ENCODE measurements at places on chromosomes 7 and 10. TPM values are rescaled to one million over a fixed set of nuclear protein-coding genes. Genes with fewer than 3 reads are reported as not detected.

The LYZL2 gene
- not detected for total RNA-seq

The NEUROD6 gene
- total RNA-seq: not detected

The VIM gene
- 2,201 TPM for total RNA-seq

The PCDH15 gene
- not detected for total RNA-seq

The PON1 gene
- total RNA-seq: not detected

The ELMO1 gene
- total RNA-seq: 423 TPM

The AMZ1 gene
- 1.2 TPM for total RNA-seq

GRCh38 chr7:140196361-140197217, 19.8 kb upstream of the KDM7A start:
- no peaks in the 10 kb centered on the region for H3K4me1 ChIP-seq
- H3K27me3 ChIP-seq: no peaks in the 10 kb centered on the region
- H3K4me3 ChIP-seq: no peak overlapping the region
- peak; percentile 17 for DNase-seq
- peak overlapping the region; percentile 48 for H3K27ac ChIP-seq

DNA sequence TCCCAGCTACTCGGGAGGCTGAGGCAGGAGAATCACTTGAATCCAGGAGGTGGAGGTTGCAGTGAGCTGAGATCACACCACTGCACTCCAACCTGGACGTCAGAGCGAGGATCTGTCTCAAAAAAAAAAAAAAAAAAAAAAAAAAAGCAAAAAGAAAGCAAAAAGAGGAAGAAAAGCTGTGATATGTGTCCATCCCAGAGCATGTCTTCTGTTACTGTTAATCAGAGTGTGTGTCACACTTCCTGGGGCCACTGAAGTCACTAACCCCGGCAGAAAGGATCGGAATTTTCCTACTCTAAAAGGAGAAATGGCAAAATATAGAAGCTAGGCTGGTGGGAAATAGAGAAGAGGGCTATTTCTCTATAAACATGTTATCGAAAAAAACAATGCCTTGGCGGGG, 11.9 kb downstream of the PIK3AP1 start:
- no peak for DNase-seq
- no peaks in the 10 kb centered on the region for H3K27me3 ChIP-seq
- no peak overlapping the region for H3K4me3 ChIP-seq
- no peak overlapping the region for H3K27ac ChIP-seq

GRCh38 chr10:49034925-49035324, 80.4 kb downstream of the VSTM4 start:
- DNase-seq: no peak
- H3K27ac ChIP-seq: no peak overlapping the region
- no peaks in the 10 kb centered on the region for H3K4me1 ChIP-seq
- H3K36me3 ChIP-seq: no peaks in the 10 kb centered on the region

GRCh38 chr7:144821067-144821466, 14.8 kb downstream of the TPK1 start:
- no peak overlapping the region for H3K4me3 ChIP-seq
- DNase-seq: no peak
- H3K36me3 ChIP-seq: no peaks in the 10 kb centered on the region

GRCh38 chr7:816751-817671, 15.3 kb upstream of the SUN1 start:
- no peak for DNase-seq
- H3K4me3 ChIP-seq: peak overlapping the region; percentile 80
- peaks cover 15% of the 10 kb centered on the region for H3K4me1 ChIP-seq
- no peaks in the 10 kb centered on the region for H3K36me3 ChIP-seq

DNA sequence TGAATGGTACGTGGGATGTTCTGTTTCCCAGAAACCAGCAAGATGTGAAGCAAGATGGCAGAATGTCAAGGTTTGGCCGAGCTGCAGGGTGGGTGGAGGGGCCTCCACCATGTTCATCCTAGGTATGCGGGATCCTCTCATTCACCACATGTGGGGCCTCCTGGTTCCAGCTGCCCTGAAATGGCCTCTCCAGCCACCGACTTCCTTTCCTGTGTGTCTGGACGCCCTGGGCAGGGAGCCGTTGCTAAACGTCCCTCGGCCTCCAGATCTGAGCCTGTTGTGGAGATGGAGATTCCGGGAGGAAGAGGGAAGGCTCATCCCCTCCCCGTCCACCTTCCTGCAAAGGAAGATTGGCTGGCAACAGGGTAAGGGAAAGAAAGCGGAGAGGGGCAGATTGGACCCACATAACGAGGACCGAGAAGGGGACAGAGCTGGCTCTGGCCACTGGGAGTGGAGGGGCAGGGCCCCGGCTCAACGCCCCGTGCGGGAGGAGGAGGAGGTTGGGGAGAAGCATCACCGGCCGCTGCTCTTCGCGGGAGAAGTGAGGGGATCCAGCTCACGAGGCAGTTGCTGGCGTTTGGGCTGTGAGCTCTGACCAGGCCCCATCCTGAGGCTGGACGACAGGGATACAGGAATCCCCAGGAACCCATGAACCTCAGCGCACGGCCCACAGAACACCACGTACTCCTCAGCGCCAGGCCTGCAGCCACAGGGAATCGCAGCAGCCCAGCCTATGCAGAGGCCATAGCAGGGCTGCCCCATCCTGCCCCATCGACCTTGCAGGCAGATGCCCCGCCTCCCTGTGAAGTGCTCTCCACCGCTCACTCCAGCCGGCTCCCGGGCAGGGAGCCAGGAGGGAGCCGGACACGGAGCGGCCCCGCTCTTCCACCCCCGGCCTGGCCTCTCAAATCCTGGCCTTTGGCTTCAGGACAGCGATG, 98.3 kb downstream of the FOXL3 start:
- peak; percentile 89 for DNase-seq
- no peak overlapping the region for H3K4me3 ChIP-seq
- H3K27me3 ChIP-seq: no peaks in the 10 kb centered on the region
- no peaks in the 10 kb centered on the region for H3K36me3 ChIP-seq
- H3K4me1 ChIP-seq: peaks cover 9% of the 10 kb centered on the region

DNA sequence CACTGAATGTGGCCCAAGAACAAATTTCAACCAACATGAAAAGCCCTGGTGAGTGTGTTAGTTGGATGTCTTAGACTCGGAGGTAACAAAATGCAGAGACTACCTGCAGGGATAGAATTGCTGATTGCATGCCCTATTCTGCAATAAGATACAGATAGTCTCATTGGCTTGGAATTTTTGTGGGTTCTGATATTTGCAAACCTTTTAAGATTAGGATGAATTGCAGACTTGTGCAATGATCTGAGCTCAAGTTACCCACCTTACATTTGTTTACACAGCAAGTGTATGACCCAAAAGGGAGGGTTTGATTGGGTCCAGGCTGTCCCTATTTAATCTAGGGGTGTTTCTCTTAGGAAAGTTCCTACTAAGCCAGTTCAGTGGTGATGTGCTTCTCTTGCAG, 45.4 kb downstream of the GPR37 start:
- H3K27me3 ChIP-seq: no peaks in the 10 kb centered on the region
- H3K27ac ChIP-seq: no peak overlapping the region
- no peaks in the 10 kb centered on the region for H3K4me1 ChIP-seq

DNA sequence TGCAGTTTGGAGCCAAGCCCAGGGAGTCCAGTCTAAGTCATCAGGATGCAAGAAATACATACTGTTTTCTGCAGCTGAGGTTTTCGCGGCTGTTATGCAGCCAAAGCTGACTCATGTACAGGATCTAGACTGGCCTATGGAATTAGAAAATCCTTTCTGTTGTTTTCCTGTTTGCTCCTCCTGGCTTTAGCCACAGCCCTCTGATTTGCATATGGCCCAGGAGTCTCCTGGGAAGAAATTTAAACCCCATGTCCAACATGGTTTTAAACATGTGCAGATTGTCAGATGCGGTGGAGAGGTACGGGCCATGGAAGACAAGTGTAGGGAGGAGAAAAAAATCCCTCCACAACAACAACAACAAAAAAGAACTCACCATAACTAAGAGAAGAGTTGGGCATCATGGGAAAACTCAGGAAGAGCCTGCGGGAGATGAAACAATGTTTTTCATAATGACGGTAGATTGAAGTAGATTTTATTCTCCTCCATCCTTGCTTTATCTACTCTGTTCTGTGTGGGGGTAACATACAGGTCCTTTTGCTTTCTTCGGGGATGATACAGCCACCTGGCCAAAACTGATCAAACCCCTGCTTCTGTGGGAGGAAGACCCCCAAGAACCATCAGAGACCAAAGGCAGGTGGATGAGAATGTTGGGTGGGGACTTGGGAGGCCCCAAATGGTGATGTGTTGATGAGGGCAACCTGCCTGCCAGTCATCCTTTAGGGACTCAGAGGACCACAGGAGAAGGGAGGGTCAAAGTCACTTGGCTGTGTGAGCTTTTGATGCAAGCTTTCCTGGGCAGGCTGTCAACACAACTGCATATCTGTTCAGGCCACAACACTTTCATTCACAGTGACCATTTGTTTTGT, 29.8 kb upstream of the GNA12 start:
- H3K27me3 ChIP-seq: no peaks in the 10 kb centered on the region
- no peak for DNase-seq
- H3K27ac ChIP-seq: no peak overlapping the region
- peaks cover 10% of the 10 kb centered on the region for H3K4me1 ChIP-seq
- H3K4me3 ChIP-seq: no peak overlapping the region

GRCh38 chr10:6973899-6974298, 393.8 kb upstream of the PRKCQ start:
- no peak overlapping the region for H3K27ac ChIP-seq
- H3K27me3 ChIP-seq: no peaks in the 10 kb centered on the region
- no peaks in the 10 kb centered on the region for H3K4me1 ChIP-seq
- DNase-seq: peak; percentile 8
- no peak overlapping the region for H3K4me3 ChIP-seq

DNA sequence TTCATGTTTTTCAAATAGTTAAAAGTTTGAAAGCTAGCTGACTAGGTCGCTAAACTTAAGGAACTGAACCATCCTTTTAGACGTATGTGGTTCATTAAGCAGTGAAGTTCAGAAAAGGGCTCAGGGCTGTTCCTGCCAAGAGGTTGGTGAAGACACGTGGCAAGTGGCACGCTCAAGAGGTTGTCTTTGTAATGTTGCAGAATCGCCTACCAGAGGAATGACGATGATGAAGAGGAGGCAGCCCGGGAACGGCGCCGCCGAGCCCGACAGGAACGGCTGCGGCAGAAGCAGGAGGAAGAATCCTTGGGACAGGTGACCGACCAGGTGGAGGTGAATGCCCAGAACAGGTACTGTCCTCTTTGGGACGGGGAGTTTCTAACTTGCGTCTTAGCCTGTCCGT, 57.8 kb upstream of the AGBL3 start:
- H3K27me3 ChIP-seq: no peaks in the 10 kb centered on the region
- H3K4me3 ChIP-seq: no peak overlapping the region
- no peaks in the 10 kb centered on the region for H3K36me3 ChIP-seq

DNA sequence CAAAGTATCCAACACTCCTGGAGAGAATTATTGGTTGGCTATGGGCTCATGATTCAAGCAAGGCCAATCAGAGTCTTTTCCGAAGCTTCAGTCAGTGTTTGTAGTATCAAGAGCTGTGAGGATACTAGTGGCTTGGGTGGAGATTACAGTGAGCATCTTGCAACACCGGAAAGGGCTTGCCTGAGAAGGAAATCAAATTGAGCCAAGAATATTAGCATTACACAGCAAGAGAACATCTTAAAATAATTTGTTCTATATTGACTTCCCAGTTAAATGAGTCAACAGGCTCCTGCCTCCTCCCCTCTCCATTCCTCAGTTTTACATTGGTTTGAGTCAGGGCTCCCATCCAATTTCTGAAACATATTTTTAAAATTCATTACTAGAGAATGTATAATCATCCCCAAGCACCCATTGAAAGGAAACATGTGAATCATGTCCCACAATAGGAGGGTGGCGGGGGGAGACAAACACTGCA, 127.4 kb downstream of the ELAPOR2 start:
- H3K4me1 ChIP-seq: no peaks in the 10 kb centered on the region
- no peak for DNase-seq
- H3K27me3 ChIP-seq: no peaks in the 10 kb centered on the region
- no peaks in the 10 kb centered on the region for H3K36me3 ChIP-seq

DNA sequence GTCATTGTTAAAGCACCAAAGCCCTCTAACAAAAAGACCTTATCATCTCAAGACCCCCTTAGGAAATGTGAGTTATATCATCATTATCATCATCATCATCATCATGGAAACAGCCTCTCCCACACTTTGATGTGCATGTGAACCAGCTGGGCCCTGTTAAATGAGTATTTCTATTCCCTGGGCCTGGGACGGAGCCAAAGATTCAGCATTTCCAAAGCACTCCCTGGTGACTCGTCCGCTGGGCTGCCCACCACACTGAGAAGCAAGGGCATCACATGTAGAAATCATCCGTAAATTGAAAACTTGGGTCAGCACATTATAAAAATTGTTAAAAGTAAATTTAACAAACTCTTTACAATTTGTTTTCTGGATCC, 88.6 kb downstream of the PTPRN2 start:
- H3K4me3 ChIP-seq: no peak overlapping the region
- H3K27me3 ChIP-seq: no peaks in the 10 kb centered on the region
- H3K27ac ChIP-seq: no peak overlapping the region
- DNase-seq: no peak
- no peaks in the 10 kb centered on the region for H3K36me3 ChIP-seq

DNA sequence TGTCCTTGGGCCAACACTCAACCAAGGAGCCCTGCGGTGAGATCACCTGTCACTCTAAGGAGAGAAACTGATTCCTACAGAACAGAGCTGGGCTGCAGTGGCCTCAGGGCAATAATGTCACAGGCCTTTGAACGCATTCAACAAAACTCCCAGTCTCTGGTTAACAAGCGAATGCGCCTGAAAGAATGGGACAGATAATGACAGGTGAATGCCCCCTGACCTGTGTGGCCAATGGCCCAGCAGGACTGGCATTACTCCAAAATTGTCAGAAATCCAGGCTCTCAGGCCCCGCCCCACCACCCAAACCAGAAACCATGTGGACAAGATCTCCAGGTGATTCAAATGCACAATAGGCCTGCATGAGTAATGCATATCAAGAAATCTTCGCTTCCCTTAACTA, 277.7 kb upstream of the KLF6 start:
- H3K4me1 ChIP-seq: peaks cover 20% of the 10 kb centered on the region
- H3K27ac ChIP-seq: no peak overlapping the region
- H3K36me3 ChIP-seq: no peaks in the 10 kb centered on the region
- H3K4me3 ChIP-seq: no peak overlapping the region
- DNase-seq: no peak

DNA sequence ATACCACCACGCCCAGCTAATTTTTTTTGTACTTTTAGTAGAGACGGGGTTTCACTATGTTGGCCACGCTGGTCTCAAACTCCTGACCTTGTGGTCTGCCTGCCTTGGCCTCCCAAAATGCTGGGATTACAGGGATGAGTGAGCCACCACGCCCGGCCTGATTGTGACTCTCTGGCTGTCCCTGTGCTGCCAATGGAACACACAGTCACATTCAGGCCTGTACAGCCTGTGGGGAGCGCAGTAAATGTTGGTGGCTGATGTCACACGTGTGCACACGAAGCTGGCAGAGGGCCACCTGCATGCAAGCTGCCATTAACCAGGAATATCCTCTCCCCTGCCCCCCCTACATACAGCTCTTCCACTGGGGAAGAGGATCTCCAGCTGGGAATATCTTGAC, 22.1 kb downstream of the POLL start:
- H3K27ac ChIP-seq: no peak overlapping the region
- no peak for DNase-seq
- H3K4me3 ChIP-seq: no peak overlapping the region
- H3K4me1 ChIP-seq: peaks cover 6% of the 10 kb centered on the region
